H7 (cell line): ENCODE measurements at places on chromosomes 12 and 14.

GRCh38 chr14:68714991-68715924 lies 77.6 kb downstream of the ZFP36L1 start:
- no peak for DNase-seq

DNA sequence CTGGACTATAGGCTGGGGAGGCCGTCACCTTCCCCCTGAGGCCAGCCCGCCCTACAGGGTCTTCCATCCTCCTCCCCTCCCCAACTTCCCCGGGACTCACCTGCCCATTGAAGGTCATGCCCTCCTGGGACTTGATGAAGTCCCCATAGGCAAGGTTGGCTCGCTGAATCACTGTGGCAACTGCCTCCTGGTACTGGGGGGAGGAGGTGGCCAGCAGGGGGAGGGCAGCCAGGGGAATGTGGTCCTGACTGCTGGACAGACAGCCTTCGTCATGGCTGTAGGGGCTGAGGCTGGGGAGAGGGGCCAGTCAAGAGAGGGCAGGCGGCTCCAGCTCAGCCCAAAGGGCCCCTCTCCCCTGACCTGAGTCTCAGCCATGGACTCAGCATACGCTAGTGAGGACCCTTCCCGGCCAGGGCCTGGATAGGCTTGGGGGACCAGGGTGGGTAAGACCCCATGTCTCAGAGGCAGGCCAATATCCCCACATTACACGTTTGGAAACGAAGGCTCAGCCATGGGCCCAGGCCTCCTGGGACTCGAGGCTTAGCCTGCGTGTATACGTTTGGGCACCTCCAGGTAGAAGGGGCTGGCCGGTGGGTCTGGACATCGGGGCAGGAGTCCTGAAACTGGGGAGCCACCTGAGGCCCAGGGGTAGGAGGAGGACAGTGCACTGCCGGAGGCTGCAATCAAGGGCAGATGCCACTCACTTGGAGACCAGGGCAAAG lies 16.3 kb downstream of the ARL6IP4 start:
- peak; percentile 62 for DNase-seq

GRCh38 chr12:118011377-118011776 lies 5.1 kb upstream of the RFC5 start:
- DNase-seq = no peak

GRCh38 chr14:73231981-73232851 lies 5.1 kb upstream of the PAPLN start:
- peak; percentile 85 for DNase-seq

DNA sequence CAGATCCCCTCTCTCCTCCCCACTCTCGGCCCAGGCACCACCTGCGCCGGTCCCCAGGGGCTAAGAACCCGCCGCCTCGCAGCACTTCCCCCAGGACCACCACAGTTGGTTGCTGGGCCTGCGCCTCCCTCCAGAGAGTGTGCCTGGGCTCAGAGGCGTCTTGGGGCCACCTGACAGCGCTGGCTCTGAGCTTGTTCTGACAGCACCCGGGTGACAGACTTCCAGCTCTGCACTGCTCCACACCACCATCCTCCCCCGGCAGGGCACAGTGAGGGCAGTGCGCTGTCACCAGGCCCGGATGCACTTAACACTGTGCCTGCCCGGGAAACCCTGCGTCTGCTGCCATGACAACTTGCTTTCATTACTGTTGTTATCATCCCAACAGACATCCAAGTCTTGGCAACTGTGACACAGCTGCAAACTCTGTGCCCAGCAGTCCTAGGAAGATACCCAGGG lies 6.6 kb downstream of the BRF1 start:
- DNase-seq = peak; percentile 35

DNA sequence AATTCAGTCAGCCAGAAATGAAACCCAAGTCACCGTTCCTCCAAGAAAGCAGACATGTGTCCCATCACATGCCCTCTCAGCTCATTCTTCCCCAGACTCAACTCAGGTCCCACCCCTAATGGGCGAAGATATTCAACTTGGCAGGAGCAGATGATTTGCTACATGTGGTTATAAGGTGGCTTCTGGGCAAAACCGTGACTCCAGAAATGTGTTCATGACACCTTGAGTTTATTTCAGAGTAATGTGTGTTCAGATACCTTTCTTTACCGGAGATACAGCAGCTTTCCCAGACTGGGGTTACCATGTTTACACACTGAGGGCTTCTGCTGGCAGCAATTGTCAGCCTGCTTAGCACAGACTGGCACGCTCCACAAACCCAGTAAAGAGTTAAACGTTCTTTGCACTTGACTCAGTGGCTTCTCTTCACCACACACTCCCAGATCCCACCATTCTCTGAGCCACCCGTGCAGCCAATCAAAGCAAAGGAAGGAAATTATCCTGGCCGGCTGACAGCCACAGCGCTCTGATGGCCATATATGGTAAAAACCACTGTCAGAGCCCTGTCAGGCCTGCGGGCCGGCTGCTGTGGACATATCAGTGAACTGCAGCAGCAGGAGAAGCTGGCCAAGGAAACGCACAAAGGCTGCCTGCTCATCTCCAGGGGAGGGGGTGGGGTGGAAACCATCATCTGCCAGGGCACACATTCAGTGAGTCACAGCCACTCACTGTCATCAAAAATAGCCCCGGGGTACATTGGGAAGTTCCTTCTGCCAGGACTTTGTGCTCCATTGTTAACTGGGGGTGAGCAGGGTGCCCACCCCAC lies 39.9 kb downstream of the CORO1C start:
- peak; percentile 51 for DNase-seq

DNA sequence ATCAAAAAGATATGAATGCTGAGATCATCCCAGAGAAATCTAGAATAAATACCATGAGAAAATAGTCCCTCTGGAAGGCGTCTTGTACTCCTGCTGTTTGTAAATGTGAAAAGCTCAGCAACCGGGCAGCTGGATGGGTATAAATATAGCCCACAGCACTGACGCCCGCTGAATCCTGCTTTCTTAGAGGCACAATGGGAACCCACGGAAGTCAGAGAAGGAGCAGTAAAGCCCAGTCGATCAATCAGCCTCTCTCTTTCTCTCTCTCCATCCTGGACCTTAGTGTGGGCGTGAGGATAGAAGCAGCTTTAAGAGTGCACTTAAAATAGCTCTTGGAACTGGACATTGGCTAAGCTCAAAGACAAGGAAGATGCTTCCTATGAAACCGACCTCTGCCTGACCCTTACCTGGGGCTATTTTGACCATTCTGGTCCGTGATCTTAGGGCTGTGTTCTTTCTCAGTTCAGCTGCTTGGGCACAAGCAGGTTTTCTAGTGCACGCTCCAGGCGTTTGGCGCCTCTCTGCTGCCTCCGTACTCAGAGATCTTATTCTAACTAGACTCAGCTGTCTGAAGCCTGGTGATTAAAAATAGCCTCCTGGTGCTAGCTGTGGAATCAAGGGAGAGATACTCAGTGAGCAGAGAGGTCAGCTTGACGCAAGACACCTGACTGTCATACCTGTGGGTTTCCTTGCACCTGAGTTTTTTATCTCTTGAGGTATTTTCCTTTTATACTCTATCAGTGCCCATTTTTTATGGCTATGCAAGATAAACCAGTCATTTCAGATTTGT lies 144.6 kb downstream of the ETV6 start:
- DNase-seq = no peak

- no peak for DNase-seq
Observed at GRCh38 chr14:85607651-85608081, 77.7 kb downstream of the FLRT2 start.

DNA sequence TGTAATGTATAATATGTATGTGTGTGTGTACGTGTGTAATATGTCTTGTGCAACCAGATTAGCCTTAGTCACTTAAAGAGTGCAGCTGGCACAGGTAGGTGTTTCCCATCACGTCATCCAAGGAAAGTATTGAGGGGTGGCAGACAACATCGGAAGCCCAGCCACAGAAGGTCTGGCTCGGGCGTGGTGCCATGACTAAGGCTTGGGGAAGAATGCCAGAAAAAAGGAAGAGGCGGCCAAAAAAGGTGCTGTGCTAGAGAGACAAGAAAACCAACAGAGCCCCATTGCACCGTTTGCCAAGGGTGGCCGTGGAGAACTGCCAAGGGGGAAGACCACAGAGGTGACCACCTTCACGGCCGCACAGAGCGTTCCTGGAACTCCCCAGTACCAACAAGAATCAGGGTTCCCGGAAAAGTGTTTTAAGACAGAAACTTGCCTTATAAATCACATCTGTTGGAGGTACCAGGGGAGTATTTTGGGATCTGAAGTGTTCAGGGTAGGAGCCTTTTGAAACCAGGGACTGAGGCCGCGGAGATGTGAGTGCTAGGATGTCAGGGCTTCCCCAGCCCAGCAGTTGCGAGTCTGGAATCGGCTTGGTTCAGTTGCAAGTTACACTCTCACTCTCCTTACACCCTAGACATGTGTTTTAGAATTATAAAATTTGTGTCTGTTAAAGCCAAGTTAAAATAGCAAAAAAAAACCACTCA lies 131.2 kb upstream of the DYRK2 start:
- no peak for DNase-seq

DNA sequence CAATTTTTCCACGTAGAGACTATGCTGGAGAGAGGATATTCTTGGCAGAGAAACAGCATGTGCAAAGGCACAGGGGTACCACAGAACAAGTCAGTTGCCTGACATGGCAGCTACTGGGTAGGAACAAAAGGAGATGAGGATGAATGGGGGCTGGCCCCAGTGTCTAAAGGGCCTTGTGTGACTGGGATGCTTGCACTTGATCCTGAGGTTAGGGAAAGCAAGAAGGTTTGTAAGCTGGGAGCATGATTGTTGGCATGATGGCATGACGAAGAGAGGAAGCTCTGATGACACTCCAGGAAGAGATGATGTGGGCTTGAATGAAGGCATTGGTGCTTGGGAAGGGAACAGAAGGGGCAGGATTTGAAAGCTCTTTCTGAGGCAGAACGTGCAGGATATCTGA lies 139.1 kb downstream of the ZFP36L1 start:
- DNase-seq = no peak

GRCh38 chr14:69055999-69056788 lies 77.1 kb upstream of the ACTN1 start:
- peak; percentile 79 for DNase-seq
